Central memory CD4-positive, alpha-beta T cell (primary cell): ENCODE measurements at places on chromosomes 6 and 20.

DNA sequence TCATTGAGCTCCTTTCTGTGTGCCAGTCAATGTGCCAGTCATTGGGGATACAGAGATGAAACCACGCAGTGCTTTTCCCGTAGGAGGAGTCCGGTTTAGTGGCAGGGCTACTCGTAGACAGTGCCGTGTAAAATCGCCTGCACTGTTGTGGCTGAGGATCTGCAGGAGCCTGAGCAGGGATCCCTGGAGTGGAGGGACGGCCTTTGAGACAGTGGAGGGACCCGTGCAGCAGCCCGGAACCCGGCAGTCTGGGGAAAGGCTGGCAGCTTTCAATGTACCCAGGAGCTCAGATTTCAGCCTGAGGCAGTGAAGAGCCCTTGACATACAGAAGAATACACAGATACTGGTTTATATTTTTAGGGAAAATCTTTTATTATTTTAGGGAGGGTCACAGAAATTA is 203.3 kb downstream of the ARID1B start:
- DNase-seq = no peak

DNA sequence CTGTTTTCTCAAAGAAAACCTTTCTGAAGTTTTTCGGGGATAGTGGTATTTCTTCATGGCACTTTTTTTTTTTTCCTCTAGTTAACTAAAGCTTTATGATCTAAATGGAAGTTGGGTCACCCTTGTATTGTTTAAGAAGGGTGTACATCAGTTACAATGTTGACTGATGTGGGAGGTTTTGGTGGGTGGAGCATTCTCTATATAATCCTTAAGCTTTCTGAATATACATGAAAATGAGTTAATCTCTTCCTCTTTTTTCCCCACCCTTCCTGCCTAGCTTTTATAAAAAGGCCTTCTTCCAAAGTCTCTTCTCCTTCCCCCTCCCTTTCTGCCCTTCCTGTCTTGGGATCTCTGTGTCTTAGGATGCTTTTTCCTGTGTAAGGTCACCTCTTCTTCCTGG is 47.2 kb downstream of the DHX35 start:
- no peak for DNase-seq

DNA sequence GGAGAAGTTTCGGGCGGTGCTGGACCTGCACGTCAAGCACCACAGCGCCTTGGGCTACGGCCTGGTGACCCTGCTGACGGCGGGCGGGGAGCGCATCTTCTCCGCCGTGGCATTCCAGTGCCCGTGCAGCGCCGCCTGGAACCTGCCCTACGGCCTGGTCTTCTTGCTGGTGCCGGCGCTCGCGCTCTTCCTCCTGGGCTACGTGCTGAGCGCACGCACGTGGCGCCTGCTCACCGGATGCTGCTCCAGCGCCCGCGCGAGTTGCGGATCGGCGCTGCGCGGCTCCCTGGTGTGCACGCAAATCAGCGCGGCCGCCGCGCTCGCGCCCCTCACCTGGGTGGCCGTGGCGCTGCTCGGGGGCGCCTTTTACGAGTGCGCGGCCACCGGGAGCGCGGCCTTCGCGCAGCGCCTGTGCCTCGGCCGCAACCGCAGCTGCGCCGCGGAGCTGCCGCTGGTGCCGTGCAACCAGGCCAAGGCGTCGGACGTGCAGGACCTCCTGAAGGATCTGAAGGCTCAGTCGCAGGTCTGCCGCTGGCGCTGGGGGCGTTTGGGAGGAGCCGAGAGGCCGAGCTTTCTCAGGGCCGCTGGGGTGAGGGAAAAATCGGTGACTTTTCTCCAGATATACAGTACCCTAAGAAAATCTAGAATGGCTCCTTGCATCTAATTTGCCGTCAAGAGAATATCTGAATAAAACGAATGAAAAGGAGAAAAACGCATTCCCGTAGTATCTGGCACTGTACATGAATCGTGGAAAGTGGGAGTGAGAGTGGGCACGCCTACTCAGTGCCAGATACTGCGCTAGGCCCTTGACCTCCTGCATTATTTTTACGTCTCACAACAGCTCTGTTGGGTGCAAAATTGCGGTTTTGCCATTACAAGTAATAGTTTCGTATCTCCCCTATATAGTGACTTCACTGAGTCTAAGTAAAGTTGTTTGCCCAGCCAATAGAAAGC is 1.0 kb downstream of the CALHM6 start:
- DNase-seq = peak; percentile 63

DNA sequence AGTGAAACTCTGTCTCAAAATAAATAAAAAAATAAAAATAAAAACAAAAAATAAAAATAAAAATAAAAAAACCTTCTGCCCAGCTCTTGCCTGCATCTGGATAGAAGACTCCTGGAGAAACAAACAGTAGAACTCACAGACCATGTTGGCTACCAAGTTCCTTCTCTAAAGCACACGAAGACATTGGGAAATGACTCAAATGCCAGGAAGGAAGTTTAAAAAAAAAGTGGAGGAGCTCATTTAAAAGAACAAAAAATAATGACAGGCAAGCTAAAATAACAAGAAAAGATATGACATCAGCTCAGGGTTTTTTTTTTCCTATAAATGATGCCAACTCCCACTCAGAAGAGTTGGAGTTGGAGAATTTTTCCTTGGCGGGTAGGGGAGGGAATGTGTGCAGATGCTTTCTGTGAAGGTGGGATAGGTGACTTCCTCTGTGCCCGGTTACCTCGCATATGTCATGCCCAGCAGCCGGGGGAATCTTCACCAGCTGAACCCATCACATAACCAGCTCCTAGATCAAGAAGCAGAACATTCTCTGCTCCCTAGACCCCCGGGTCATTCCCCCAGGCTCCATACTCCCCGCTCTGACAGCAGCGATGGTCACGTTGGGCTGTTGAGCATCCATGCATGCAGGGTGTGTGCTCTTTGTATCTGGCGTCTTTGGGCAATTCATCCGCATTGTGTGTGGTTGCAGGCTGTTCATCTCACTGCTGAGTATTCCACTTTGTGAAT is 17.3 kb upstream of the CD93 start:
- no peak for DNase-seq

- DNase-seq = no peak
Measured at GRCh38 chr6:153944201-153944600, 94.8 kb upstream of the OPRM1 start.

- DNase-seq = no peak
Measured at GRCh38 chr6:125037827-125038226, 75.6 kb downstream of the RNF217 start.

- DNase-seq = no peak
Measured at GRCh38 chr6:142152746-142153145, 5.7 kb downstream of the VTA1 start.

GRCh38 chr6:156280065-156280464 is 497.1 kb upstream of the ARID1B start:
- DNase-seq = no peak

- DNase-seq = no peak
Measured at GRCh38 chr6:41176189-41176588, 13.3 kb upstream of the TREM2 start.
